Stimulated activated CD8-positive, alpha-beta memory T cell treated with anti-CD3 and anti-CD28 coated beads, Interleukin-2, amount 100 ng/mL, for 1 hour (primary cell): ENCODE measurements at places on chromosomes 16 and 17.

- no peak for DNase-seq
Measured at GRCh38 chr17:82890926-82891678, 51.3 kb upstream of the ZNF750 start.

DNA sequence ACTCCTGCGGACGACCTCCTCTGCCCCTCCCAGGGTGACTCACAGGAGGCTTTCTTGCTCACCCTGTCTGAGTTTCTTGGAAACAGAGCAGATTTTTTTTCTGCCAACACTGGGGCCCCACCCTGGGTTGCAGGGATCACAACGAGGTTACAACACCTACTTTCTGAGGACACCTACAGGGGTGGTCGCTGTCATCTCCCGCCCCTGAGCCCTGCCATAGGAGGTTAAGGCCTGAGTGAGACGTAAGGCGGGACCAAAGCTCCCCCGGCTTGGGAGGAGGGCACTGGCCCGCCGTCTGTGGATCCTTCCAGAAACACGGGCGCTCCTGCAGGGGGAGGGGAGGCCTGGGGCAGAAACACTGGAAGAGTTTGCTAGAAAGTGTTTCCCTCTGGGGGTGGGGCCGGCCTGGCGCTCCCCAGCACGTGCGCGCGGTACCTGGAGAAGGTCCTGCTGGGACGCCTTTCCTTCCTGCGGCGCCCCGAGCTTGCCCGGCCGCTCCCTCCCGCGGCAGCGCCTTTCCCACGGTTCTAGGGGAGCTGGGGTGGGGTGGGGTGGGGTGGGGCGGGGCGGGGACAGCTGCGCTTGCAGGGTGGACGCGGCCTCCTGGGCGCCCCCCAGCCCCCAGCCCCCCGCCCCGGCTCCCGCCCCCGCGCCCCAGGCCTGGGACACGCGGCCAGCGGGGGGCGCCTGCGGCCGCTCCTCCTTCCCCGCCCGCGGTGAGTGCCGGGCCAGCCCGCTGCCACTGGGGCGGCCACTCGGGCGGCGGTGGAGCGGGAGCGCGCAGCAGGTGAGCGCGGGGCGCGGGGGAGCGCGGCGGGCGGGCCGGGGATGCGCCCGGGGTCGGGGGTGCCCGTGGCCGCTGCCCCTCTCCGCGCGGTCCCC is 20.7 kb upstream of the ADCY7 start:
- peak; percentile 37 for DNase-seq

DNA sequence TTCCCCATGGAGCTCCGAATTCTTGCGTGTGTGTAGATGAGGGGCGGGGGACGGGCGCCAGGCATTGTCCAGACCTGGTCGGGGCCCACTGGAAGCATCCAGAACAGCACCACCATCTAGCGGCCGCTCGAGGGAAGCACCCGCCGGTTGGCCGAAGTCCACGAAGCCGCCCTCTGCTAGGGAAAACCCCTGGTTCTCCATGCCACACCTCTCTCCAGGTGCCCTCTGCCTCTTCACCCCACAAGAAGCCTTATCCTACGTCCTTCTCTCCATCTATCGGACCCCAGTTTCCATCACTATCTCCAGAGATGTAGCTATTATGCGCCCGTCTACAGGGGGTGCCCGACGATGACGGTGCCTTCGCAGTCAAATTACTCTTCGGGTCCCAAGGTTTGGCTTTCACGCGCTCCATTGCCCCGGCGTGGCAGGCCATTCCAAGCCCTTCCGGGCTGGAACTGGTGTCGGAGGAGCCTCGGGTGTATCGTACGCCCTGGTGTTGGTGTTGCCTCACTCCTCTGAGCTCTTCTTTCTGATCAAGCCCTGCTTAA is 617 bp upstream of the SENP3 start:
- DNase-seq = peak; percentile 64

DNA sequence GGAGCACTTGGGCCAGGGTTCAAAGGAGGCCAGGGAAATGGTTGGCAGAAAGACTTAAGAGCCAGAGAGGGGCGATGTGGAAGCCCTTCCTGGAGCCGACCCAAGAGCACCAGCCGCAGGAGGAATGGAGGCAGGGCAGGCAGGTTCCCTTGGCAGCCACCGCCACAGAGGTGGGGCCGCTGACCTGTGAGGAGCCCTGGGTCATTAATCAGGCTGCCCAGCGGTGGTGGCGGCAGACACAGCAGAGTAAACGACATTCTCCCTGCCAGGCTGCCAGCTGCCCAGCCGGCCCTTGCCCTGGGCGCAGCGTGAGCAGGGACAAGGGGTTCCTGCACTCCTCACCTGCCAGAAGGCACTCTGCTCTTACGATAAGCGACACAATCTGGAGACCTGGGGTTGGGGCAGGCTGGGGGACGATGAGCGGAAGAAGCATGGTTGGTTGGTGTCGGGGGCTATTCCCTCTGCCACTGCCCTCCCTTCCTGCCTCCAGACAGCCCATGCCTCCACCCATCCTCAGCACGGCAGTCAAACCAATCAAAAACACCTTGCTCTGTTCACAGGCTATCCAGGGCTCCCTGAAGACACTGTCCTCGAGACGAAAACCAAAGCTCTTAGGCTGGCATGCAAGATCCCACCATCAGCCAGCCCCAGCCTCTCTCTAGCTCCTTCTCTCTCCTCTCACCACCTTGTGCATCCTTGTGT is 40.9 kb downstream of the PLXDC1 start:
- DNase-seq = no peak

DNA sequence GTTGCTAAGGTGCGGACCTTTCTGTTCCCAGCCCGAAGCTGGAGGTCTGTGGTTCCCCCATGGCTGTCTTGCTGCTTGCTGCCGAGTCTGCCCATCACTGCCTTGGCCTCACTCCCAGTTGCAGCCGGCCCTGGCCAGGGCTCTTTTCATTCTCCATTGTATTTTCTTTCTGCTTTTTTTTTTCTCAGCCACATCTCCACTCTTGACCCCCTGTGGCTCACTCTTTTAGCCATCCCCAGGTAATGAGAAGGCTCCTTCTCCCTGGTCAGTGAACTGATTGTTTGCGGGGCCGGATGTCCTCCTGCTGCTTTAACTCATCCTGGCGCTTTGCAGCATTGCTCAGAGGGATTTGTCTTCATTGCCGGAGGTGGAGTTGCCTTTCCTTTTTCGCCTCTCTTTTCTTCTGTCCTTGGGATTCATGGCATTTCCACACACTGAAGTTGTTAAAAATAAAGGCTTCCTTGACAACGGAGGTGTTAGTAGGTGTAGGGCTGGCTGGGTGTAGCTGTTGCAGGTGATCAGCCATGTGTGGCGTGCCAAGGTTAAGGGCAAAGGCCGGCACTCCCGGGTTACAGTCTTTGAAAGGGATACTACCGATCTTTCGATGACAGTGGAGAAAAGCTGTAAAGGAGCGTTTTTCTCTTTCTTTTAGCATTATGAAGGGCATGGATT is 34.1 kb downstream of the MAP2K6 start:
- DNase-seq = no peak

- peak; percentile 38 for DNase-seq
Measured at GRCh38 chr16:11396241-11397048, 51.2 kb downstream of the RMI2 start.

DNA sequence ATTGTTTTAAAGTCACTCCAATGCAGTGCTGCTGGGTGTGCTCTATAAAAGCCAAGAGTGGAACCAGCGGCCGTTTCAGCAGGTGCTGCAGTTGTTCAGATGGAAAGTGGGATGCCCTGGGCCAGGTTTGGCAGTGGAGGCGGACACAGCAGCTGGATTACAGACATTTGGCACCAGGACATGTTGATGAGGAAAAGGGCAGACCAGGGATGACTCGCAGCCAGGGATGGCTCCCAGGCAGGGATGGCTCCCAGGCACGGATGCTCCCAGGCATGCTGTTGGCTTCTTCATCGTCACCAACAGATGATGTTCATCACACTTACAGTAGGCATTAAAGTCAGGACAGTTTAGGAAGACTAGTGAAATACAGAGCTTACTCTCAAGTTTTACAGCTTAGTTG is 10.0 kb downstream of the GAN start:
- no peak for DNase-seq

GRCh38 chr16:50692999-50693781 is at the start of gene NOD2:
TSS of gene NOD2 (plus strand) at chr16:50693606. CDS start at chr16:50699496, 5,890 bp downstream.
- DNase-seq = no peak

DNA sequence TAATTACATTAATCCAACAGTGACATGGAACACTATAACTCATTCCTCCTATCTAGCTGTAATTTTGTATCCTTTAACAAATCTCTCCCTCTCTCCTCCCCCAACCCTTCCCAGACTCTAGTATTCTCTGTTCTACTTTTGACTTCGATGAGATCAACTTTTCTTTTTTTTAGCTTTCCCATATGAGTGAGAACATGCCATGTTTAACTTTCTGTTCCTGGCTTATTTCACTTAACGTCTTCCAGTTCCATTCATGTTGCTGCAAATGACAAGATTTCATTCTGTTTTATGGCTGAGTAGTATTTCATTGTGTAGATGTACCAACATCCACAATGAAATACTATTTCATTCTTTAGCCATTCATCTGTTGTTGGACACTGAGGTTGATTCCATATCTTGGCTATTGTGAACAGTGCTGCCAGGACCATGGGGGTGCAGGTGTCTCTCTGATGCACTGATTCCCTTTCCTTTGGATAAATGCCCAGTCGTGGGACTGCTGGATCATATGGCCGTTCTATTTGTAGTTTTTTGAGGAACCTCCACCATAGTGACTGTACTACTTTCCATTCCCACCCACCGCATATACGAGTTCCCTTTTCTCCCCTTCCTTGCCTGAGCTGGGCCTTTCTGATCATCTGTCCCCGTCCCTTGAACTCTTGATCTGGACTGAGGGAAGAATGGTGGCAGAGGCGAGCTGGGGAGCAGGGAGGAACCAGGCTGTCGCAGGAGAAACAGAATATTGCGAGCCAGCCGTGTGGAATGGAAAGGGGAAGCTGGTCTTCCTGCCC is 7.7 kb upstream of the CEP295NL start:
- no peak for DNase-seq

- DNase-seq = no peak
Measured at GRCh38 chr17:62925267-62925836, 40.7 kb upstream of the TANC2 start.

DNA sequence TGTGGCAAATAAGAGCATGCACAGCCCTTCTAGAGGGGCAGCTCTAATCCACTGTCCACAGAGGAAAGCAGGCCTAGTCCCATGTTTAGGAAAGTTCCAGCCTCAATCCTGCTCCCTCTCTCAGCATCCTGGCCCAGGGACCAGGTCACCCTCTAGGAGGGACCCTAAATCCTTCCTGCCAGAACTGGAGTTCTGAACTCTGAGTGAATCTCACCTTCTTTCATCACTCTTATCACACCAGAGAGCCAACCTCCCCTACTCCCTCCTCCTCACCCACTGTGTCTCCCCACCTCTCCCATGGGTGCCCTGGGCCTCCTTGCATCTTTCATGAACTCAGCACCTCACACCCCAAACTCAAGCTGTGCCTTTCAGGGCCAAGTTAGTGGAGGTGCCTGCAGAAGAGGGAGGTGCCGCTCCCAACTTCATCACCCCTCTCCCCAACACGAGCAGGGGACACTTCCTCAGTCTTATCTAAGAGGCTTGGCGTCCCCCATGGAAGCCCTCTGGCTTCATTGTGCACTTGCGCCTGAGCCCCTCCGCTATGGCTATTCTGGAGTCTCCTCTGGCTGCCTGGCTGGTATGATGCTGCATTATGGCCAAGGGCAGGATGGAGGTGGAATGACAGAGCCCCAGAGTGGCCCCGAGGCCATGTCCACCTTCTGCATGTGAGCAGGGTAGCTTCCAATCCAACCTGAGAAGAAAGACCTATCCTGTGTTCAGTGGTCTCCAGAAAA is 31.7 kb downstream of the PIK3R6 start:
- DNase-seq = no peak

GRCh38 chr16:67562526-67562917 is at the start of gene CTCF:
TSS of gene CTCF (plus strand) at chr16:67562526. CDS start at chr16:67610833, 48,307 bp downstream.
- peak; percentile 72 for DNase-seq

GRCh38 chr17:79837888-79838521 is 1.2 kb downstream of the CBX4 start:
- no peak for DNase-seq

DNA sequence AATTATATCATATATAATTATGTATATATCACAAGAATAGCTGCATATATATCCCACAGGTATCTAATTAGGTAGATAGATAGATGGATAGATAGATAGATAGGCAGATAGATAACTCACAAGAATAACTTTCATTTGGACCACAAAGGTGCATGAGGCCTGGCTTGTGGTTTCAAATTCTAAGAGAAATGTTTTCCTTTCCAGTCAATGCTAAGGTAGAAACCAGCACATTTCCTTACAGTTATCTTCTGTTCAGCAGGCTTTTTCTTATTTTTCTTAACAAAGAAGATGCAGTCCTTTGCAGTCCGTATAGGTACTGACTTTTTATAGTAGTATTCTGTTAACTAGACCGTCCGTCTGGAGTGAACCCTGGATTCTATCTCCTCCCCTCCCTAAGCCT is 152.9 kb upstream of the ANKFN1 start:
- DNase-seq = no peak

DNA sequence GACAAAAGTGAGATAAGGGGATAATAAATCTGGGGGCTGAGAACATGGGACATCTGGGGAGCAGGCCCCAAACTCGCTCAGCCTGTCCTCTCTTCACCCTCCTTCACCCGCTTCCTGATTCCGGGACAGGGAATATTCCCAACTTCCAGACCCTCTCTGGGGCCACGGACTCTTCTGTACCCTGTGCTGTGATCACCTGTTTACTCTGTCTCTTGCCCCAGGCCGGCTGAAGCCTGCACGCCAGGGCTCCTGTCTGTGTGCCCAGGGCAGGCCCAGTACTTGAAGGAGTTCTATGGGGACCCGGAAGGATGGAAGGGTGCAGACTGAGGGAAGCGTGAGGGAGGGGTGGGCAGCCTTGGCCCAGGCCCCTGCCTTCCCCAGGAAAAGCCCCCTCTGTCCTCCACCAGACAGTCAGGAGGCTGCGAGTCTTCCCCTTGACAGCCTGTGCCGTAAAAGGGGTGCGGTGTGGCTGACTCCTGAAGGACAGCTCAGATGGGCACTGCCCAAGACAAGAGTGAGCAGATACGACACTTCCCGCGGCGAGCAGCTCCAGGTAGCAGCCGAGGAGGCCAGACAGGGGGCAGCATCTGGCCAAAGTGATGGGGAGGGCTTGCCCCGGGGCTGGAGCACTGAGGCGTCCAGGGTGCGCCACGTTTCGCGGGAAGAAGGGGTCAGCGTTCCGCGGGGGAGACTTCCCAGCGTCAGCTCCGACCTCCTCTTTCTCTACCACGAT is 1.0 kb upstream of the CCNF start:
- no peak for DNase-seq

DNA sequence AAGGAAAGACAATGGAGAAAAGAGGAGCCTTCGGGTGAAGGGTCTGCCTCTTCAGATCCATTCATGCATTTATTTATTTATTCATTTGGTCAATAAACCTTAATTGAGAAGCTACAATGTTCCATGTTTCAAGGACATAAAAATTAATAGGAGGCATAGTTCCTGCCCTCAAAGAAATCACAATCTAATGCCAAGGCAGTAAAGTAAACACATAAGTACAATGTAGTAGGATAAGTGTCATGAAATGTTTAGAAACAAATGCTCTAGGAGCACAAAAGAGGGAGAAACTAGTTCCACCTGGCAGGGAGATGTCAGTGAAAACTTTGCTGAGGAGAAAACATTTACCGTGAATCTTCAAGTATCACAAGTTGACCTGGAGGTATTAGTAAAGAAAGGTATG is 103.5 kb upstream of the NOG start:
- no peak for DNase-seq

- no peak for DNase-seq
Measured at GRCh38 chr16:3065742-3066439, 451 bp downstream of the IL32 start.
